KG1 (cell line): ENCODE measurements at places on chromosomes 4 and X.

GRCh38 chr4:166987026-166987425 is 247.3 kb downstream of the SPOCK3 start:
- DNase-seq = no peak

GRCh38 chr4:6747294-6748051 is 31.5 kb downstream of the BLOC1S4 start:
- DNase-seq = no peak

DNA sequence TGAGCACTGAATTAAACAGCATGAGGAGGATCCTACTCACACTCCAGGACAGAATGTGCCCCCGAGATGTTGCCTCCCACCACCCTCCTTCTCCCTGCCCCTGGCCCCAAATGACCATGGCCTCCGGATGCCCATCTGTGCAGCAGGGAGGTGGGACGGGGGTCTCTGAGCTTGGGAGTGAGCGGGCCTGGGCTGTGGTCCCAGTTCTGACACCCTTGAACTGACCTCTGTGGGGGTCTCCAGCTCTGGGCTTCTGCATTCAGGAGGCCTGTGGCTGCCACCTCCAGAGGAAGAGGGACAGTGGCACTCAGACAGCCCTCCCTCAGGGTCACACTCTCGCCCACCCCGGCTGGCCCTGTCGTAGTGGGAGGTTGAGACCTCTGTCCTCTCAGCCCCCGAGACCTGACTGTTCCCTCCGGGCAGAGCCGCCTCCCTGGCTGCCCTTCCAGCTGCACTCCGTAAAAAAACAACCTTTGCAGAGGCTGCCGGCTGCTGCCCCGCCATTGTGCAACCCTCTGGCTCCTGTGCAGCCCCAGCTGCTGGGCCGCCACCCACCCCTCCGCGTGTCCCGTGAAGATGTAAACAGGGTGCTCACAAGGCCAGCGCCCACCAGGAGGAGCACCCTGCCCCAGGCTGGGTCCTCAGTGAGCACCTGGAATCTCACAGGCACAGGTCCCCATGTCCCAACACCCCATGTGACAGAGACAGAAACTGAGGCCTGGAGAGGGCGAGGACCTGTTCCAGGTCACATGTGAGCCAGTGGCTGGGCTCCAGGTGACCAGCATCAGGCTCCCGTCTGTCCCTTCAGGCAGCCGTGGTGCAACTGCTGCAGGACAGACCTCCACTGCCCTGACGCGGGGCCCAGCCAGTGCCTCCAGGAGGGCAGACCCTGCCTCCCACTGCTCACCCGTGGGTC is 39.6 kb downstream of the HTRA3 start:
- DNase-seq = no peak

- DNase-seq = peak; percentile 56
These were observed 163.9 kb upstream of the SLC7A11 start for GRCh38 chr4:138405934-138406567.

GRCh38 chrX:111100191-111100590 is 4.2 kb downstream of the PAK3 start:
- DNase-seq = no peak

DNA sequence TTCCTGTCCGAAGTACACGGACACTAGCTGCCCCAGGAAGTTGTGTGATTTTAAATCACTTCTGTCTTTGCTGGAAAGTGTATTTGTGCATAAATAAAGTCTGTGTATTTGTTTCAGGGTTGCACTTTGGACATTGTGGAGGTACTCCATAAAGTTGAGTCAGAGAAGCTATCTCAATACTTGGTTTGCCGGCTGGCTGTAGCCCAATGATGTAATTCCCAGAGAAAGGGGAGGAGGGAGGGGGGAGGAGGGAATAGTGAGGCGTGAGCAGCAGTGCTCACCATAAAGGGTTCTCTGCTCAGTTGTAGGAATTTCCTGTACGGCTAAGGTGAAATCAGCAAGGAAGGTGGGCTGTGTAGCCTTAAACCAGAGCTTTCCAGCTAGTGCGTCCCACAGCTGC is 7.5 kb downstream of the APEX2 start:
- no peak for DNase-seq

DNA sequence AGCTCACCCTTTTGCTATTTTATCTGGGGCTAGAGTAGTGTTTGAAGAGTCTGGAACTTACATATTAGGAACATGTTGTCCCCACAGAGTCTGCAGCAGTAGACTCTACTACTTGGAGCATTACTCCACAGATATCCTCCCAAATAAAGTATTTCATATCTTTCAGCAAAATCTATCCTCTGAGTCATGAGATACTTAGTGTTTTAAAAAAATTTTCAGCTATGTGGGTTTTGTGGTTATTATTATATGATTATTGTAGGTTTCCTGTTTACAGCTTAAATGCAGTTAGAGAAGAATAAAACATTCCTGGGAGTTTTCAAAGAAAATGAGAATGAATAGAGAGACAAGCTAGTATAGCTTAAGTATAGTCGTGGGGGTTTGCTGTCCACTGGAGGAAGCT is 30.9 kb downstream of the PAGE2 start:
- no peak for DNase-seq

GRCh38 chrX:107470971-107471370 is 21.5 kb downstream of the FRMPD3 start:
- DNase-seq = no peak

GRCh38 chr4:188383180-188383579 is 243.9 kb downstream of the TRIML1 start:
- no peak for DNase-seq

- no peak for DNase-seq
These were observed 37.8 kb upstream of the HPF1 start for GRCh38 chr4:169795585-169795984.

DNA sequence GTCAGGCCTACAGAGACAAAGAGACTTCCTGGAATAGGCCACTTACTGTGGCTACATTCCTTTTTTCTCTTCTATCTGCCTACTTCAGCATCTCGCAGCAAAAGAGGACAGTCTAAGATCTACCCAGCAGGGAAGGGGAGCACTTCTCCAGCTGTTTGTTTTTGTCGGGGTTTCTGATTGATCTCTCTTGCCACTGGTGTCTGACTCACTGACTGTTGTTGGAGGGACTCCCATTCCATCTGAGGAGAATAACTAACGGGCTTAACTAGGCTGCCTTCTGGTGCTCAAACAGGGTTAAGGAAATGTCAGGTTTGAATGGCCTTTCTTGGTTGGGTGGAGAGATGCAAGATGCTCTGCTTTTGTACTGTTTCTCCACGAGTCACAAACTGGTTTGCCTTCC is 100.2 kb upstream of the TMEM164 start:
- no peak for DNase-seq
